Activated CD8-positive, alpha-beta memory T cell treated with anti-CD3 and anti-CD28 coated beads for 4 hours (primary cell): ENCODE measurements at places on chromosomes 12 and 14.

DNA sequence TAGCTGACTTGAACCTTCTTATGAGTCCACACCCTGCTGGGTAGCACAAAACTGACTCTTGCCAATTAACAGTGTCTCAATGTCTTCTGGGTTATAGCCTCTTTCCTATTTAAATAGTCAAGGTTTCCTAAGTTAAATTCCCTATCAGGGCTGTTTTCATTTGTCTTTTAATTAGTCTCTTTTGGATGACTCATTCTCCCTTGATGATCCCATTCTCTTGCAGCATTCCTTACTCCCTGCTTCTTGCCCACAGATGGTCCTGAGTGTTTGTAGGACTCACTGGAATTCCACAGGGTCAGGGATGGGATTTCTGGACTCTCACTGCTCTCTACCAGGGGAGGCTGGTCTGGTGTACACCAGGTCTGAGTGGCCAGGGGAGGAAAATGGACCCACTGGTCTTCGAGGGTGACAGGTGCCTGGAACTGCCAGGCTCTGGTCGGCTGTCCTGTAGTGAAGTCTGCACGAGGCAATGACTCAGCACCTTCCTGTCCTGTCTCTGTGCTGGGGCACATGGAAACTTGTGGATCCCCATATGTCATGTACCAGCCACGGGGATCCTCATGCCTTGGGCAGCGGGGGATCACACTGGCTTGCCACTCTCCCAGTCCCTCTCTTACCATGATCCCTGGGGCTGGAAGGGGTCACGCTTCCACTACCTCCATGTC is 236.5 kb upstream of the PELI2 start:
- DNase-seq: no peak

DNA sequence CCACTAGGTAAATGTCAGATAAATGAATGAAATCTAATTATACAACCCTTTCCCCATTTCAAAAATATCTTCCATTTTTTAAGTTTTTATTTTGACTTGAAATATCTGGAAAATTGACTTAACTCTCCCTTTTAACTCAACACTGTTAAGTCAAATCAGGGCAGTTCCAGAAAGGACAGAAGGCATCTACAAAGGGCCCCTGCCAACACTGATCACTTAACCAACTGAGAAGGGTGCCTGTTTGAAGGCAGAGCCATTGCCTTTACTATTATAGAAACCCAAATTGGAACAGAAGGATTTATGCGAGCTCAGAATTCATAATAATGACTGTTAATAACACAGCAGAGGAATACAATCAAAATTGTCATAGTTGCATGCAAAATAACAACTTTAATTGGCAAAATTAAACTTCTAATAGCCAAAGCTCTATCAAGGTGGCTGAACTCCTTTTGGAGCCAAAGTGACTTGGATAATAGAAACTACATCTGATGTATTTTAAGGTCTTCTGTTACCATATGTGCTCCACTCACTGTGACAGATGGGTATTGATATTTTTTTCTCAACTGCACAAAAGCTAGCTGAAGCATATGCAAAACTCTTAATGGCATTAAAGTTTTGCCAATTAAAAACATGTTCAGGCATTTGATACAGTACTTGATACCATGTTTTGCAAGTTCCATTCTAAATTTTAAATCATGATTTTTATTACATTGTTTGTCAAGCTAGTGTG is 383.8 kb downstream of the NOVA1 start:
- DNase-seq: no peak

GRCh38 chr12:58030566-58031279 is 89.4 kb downstream of the ATP23 start:
- no peak for DNase-seq

DNA sequence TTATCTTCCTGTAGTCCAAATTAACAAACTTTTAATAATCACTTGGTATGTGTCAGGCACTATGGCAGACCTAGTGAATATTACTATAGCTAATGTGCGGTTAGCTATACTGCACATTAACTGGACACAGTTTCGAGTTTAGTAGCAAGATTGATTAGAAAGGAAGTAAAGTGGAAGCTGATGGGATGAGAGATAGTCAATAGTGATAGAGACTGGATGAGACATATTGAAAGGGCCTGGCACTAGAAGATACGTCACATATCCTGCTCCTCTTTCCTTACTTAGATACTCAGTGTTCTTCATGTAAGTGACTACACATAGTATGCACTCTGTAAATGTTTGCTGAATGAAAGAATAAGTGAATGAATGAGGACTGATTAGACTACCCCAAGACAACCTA is 5.5 kb downstream of the TBK1 start:
- DNase-seq: no peak

GRCh38 chr12:124512667-124513296 is 54.6 kb downstream of the NCOR2 start:
- no peak for DNase-seq

GRCh38 chr12:46174061-46174662 is 94.7 kb downstream of the SLC38A1 start:
- no peak for DNase-seq

DNA sequence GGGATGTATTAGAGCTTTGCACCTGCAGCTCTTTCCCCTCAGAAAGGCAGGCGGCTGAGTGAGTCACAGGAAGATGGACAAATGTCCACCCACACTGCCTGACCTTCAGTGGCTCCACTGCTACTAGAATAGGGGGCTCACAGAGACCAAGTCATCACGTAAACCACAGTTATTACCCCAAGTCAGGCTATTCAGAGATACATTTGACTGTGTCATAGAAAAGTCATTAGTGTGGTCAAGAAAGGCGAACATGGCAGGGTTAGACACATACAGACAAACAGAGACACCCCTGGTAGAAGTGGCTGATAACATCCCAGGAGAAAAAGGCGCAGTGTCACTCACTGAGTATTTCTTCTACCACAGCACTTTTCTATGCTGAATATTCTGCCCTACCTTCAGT is 36.0 kb downstream of the GCH1 start:
- no peak for DNase-seq

GRCh38 chr12:110888256-110888991 is 32.0 kb downstream of the MYL2 start:
- DNase-seq: no peak

GRCh38 chr12:41061192-41061591 is 126.9 kb upstream of the PDZRN4 start:
- DNase-seq: no peak

- DNase-seq: no peak
Measured at GRCh38 chr12:20520532-20520931, 152.2 kb downstream of the PDE3A start.

GRCh38 chr14:54535646-54536045 is 25.9 kb downstream of the CGRRF1 start:
- no peak for DNase-seq

GRCh38 chr12:130394906-130395305 is 57.2 kb downstream of the PIWIL1 start:
- no peak for DNase-seq

- no peak for DNase-seq
Measured at GRCh38 chr12:123089631-123090353, 61.1 kb downstream of the PITPNM2 start.

GRCh38 chr14:68757618-68758081 is 35.2 kb downstream of the ZFP36L1 start:
- no peak for DNase-seq

- DNase-seq: no peak
Measured at GRCh38 chr14:55388160-55388559, 23.5 kb downstream of the ATG14 start.

DNA sequence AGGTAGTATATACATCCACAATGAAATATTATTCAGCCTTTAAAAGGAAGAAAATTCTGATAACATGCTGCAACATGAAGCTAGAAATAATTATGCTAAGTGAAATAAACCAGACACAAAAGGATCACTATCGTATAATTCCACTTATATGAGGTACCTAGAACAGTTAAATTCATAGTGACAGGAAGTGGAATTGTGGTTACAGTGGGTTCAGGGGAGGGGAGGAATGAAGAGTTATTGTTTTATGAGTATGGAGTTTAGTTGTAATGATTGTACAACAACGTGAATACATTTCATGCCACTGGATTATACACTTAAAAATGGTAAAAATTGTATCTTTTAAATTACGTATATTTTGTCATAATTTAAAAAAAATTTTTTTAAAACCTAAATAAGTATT is 21.0 kb downstream of the EEA1 start:
- no peak for DNase-seq

DNA sequence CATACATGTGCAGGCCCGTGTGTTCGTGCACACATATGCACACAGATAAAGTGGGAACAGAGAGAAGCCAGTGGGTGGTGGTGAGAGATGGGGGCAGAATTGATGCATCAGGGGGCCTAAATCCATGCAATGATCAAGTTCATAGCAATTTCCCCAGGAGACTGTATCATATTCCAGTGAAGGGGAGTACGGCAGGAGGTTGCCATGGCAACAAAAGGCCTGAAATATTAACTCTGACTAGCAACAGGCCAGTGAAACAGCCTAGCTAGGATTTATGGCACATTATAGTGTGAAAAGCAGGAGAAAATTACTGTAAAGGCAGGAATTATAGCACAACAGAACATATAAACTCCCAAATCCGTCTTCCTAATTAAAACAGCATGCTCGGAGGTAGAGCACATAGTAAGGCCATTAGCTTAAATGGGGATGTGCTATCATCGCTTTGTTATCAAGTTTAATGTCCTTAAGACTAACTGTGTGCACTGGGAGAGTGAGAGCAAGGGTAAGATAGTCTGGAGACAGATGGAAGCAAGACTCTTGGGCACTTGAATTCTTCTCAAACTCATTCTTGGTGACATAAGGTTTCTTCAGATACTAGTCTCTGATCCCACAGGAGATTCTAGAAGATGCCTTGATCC is 806.3 kb downstream of the DIO2 start:
- DNase-seq: no peak

DNA sequence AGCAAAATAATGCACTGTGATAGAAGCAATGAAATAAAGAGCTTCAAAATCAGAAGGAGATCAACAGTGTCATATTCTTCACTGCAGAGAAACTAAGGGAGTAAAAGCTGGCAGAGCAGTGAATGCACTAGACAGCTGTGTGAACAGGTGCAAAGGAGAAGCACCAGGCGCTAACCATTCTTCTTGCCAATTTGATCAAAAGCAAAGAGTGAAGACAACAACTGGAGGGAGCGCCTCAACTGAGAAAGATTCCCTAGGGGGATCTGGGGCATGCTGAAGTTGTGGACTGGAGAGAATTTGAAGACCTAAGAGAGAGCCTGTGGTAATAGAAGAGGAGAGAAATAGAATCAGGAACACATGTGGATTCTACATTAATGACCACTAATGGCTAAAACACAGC is 50.4 kb upstream of the OVCH1 start:
- DNase-seq: no peak

DNA sequence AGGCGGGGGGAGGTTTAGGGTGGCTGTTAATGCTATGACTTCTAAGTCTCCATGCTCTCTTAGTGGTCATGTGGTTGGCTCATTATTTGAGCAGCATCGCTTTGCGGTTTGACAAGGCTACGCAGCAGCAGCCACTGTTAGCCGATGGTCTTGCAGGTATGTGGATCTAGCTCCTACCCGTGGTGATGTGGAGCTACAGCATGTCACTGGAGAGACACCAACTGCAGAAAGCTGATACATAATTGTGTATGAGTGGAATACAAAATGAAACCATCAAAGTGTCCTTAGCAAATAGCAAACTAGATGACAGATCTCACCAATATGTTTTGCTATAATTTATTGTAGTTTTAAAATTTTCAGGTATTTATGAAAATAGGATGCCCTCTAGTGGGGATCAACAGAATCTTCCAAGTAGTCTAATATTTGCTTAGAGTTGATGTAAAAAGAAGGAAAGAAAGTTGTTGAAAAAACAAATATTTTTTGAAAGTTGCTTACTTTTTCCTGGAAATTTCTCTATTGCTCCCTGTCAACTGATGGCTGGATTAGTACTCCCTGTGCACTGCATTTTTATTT is 94.9 kb downstream of the NAV3 start:
- DNase-seq: no peak

DNA sequence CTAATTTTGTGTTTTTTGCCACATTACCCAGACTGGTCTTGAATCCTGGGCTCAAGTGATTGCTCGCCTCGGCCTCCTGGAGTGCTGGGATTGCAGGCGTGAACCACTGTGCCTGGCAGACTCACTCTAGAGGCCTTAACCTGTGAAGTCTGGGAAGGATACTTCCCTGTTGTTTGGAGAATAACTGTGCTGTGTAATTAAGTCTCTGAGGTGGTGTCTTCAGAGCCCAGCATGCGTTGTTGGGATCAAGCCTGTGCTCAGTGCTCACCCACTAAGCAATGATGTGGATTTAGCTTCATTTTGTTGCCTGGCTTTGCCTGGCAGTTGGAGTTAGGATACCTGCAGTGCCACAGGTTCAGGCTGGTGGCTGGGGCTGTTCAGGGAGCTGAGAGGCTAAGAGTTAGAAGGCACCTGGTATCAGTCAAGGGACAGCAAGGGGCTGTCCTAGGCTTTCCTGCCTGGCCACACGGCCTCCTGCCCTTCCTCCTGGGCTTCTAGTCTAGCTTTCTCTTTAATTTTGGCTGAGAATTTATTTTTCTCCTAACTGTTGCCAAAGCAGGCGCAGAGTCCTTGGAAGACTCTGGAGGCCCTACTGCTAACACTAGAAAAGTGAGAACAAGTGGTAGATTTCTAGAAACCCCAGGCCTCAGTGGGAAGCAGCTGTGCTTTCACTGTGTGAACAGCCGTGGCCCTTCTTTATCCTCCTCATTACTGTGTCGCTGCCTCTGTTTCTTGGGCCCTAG is 38.5 kb downstream of the EP400 start:
- no peak for DNase-seq

- no peak for DNase-seq
Measured at GRCh38 chr14:53126731-53127130, 26.4 kb downstream of the DDHD1 start.

DNA sequence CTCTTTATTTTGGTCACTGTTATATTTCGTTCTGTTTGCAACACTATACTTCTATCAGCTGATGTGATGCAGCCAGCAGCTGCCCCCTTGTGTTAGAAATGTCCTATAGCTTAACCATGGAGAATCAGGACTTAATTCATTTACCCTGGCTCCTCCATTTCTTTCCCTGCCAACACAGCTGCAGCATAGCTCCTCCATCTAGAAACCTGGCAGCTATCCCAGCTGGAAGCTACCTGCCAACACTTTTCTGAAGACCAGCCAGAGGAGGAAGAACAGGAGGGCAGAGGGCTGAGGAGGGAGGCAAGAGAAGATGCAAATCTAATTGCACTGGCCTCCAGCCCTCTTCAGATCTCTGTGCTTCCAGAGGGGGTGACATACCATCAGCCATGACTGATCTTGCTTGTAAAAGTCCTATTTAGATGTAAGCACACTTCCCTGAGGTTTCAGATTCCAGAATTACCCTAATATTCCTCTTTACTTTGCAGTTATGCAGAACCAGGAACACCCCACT is 156.8 kb upstream of the TMEM260 start:
- no peak for DNase-seq

DNA sequence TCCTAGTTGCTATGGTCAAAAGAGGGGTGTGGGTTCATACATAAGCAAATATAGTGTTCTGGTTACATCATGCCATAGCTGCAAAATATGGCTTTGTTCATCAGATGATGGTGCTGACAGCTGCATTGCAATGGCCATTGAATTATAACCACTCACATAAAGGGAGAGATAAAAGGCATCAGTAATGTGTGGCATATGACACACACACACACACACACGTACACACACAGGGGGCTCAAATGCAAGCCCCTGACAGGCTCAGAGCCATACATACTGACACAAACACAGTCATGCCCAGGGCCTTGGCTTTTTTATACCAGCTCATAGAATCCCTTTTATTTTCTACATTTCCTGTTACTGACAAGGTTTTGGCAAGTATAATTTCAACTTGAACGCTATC is 698.9 kb downstream of the BCL11B start:
- DNase-seq: no peak
